ENCODE measurements at places on chromosomes 11 and 22. TPM values are rescaled to one million over a fixed set of nuclear protein-coding genes. Genes with fewer than 3 reads are reported as not detected.

DNA sequence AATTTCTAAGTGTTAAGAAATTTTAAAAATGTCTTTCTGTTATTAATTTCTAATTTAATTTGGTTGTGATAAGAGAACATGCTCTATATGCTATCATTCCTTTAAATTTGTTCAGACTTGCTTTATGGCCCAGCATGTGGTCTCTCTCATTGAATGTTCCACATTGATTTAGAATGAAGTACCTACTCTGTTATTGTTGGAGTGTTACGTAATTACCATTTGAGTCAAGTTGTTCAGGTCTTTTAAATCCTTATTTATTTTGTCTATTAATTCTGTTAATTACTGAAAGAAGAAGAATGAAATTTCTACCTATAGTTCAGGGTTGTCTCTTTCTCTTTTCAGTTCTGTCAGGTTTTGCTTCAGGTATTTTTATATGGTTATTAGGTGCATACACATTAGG, 57.0 kb downstream of the PRMT3 start:
- DNase-seq: no peak

- DNase-seq: no peak
Measured at GRCh38 chr11:27938011-27938410, 169.9 kb downstream of the KIF18A start.

The C22orf31 gene
- total RNA-seq: not detected

GRCh38 chr22:23146478-23147205, 1.4 kb downstream of the RAB36 start:
- DNase-seq: no peak

The OR8G1 gene
- total RNA-seq: not detected

DNA sequence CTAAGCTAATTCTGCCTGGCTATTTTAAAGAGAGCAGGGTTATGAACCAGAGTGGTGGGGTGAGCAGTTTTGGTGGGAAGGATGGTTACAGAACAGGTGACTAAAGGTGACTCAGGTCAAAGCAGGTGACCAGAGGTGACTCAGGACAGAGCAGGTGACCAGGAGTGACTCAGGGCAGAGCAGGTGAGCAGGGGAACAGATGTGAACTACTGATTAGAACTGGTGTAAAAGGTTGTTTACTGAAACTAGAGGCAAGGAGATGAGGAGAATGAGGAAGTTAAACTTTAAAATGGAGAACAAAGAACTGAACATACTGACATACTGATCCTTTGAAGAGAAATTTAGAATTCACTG, 15.4 kb upstream of the HYLS1 start:
- DNase-seq: no peak

Measured in HT1080 (cell line).